ENCODE measurements at places on chromosomes 5 and 9.

GRCh38 chr9:114271556-114272510, 51.1 kb upstream of the ORM1 start:
- DNase-seq, result no peak

DNA sequence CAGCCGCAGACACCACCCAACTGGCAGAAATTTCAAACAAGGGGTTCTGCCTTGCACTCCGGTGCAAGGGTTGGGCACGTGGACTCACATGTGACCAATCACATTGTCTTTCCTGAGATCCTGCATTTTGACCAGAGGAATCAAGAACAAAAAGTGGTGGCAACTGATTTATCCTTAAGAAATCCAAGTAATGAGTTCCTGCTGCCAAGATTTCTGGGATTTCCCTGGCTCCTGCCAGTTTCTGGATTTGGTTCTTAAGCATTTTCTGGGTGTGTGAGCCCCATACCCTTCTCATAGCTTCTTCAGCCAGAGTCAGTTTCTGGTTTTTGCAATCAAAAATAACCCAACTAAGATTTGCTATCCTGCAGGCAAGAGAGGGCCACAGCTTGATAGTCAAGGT, 17.4 kb upstream of the KCNIP1 start:
- no peak for DNase-seq

DNA sequence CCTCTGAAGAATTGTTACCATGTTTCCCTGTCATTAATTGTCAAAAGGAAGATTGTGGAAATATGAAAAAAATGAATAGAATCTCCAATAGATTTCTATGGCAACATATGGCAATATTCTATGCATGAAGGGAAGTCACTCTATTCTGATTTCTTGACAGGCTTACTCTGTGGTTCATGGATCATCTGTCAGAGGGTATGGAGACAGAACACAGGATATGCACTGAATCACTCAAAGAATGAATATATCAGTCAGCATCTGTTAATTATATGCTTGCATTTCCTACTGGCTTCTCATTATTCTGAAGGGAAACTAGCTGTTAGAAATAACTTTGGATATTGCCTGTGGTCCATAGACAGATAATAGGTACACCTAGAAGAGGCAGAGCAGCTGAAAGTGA, 918.9 kb downstream of the DTWD2 start:
- no peak for DNase-seq

DNA sequence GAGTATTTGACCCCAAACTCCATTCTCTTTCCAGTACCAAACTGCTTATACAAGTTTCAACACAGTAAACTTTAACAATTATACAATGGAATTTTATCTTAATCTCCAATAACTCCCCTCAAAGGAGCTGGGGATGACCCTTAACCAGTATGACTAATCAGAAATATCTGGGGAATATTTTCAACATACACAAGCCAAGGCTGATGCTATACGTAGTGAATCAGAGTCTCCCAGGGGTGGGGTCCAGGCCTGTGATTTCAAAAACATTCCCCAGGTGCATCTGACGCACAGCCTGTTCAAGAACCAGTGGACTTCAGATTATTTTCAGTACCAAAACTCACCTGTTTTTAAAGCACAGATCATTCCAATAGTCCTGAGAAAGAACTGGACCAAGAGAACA, 11.8 kb upstream of the SEMA5A start:
- no peak for DNase-seq

DNA sequence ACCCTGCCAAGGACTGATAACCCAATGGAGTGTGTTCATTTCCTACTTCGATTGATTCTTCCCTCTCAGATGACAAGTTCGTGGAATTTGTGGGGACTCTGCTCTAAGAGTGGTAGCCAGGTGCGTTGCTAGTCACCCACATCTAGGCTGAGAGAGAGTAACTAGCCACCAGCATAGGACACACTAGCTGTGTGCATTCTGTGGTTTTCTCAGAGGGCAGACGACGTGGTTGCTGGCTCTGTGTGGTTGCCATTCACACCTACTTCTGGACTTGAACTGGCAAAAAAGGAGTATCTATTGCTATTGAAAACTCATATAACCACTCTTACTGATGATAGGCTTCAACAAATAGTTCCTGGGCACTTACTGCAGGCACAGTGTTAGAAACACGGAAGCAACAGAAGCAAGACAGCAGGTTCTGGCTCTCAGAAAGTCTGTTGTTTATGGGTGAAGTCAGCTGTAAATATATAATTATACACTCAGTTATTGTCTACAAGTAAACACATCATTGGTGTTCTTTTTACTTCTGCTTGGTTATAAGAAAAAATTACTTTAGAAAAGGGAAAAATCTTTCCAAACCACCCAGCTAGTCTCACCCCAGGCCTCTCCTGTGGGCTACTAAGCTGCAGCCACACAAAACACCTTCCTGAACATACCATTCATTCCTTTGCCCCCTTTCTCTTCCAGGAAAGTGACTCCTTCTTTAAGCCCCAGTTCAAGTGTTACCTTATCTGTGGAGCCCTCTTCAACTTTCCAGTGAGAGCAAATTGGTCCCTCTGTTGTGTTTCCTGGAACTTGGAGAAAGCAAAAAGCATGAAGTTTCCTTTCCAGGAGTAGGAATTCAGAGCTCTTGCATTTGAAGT, 151.1 kb upstream of the HAPLN1 start:
- no peak for DNase-seq

GRCh38 chr9:91817106-91817492, 132.9 kb downstream of the ROR2 start:
- DNase-seq, result no peak

GRCh38 chr5:152422081-152422480, 17.0 kb upstream of the NMUR2 start:
- DNase-seq, result no peak

DNA sequence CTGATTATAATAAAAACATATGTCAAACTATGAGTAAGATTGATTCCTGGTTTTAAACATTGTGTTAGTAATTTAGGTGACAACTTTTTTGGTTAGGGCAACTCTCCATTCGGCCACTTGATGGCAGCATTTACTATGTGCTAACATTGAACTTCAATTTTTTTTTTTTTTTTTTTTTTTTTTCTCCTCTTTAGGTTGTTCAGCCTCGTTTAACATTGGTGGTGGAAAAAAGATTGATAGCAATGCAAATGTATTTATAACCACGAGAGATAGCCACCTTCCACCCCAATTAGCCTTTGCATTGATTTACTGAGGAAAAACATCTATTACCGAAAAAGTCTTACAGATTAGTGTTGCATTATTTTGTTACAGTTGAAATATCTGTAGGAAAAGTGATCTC, 159.1 kb downstream of the CSNK1G3 start:
- no peak for DNase-seq

- DNase-seq, result no peak
Observed at GRCh38 chr5:181170237-181170825, 22.9 kb downstream of the OR2V2 start.

- DNase-seq, result no peak
Observed at GRCh38 chr9:133717113-133718031, 20.8 kb downstream of the SARDH start.

- no peak for DNase-seq
Observed at GRCh38 chr5:71874521-71874920, 155.4 kb downstream of the CARTPT start.

GRCh38 chr5:125214080-125214479, 467.6 kb upstream of the ZNF608 start:
- DNase-seq, result no peak

- no peak for DNase-seq
Observed at GRCh38 chr9:104997536-104997935, 69.6 kb upstream of the ABCA1 start.

Data from stimulated activated CD4-positive, alpha-beta T cell treated with anti-CD3 and anti-CD28 coated beads, Interleukin-1b, Interleukin-23, amount 100 ng/mL, for 1 hour (primary cell).